AG04450 (cell line): ENCODE measurements at places on chromosomes 16 and 17. TPM values are rescaled to one million over a fixed set of nuclear protein-coding genes. Genes with fewer than 3 reads are reported as not detected.

JMJD6 gene
- polyA plus RNA-seq, result 12.4 and 17.3 TPM in 2 replicates

DHX58 gene
- 2.0 and 2.9 TPM in 2 replicates for polyA plus RNA-seq

FBXL19 gene
- polyA plus RNA-seq, result 7.1 and 10.6 TPM in 2 replicates

KRTAP3-1 gene
- not detected in 2 replicates for polyA plus RNA-seq

SOX9 gene
- polyA plus RNA-seq, result 5.5 and 6.0 TPM in 2 replicates

CA5A gene
- polyA plus RNA-seq, result not detected in 2 replicates

PDP2 gene
- polyA plus RNA-seq, result 11.8 and 12.1 TPM in 2 replicates

PLA2G10 gene
- not detected in 2 replicates for polyA plus RNA-seq

GLIS2 gene
- 2.2 and 2.9 TPM in 2 replicates for polyA plus RNA-seq

KRTAP4-5 gene
- not detected in 2 replicates for polyA plus RNA-seq

KRTAP4-11 gene
- polyA plus RNA-seq, result not detected in 2 replicates

CCL13 gene
- polyA plus RNA-seq, result 0.16 TPM in 1 of 2 replicates, not detected in the other
